ENCODE measurements at places on chromosomes 7 and 10.

- DNase-seq = no peak
Measured at GRCh38 chr10:131849591-131850382, 51.0 kb upstream of the PPP2R2D start.

DNA sequence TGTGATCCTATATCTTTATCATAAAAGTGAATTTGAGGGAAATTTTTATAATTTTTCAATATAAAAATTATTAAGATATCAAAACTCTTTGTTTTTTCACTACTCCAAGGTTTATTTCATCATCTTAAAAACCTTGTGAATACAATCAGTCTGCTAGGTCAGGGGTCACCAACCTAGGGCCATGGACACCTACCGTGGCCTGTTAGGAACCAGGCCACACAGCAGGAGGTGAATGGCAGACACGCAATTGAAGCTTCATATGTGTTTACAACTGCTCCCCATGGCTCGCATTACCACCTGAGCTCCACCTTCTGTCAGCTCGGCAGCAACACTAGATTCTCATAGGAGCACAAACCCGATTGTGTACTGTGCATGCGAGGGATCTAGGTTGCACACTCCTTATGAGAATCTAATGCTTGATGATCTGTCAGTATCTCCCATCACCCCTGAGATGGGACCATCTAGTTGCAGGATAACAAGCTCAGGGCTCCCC lies 271.2 kb upstream of the C7orf33 start:
- no peak for DNase-seq

GRCh38 chr10:93115661-93116383 lies 42.1 kb downstream of the CYP26A1 start:
- peak; percentile 23 for DNase-seq

GRCh38 chr10:60604342-60604741 lies 173.9 kb upstream of the CDK1 start:
- DNase-seq = no peak

DNA sequence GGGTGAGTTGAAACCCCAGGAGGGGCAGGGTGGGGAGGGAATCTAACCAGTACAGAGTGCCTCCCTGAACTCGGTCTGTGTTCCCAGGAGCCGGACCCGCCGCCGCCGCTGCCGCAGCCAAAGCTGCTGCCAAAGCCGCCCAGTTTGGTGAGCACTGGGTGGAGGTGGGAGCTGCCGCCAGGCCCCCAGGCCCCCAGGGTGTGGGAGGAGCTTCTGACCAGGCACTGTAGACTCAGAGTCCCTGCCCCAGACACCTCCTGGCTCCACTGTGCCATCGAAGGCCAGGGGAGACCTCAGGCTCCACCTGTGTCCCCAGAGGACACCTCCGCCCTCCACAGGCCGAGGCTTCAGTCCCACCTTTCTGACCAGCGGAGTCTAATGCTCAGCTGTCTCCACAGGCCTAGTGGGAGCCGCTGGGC lies 20.4 kb upstream of the LIMK1 start:
- no peak for DNase-seq

DNA sequence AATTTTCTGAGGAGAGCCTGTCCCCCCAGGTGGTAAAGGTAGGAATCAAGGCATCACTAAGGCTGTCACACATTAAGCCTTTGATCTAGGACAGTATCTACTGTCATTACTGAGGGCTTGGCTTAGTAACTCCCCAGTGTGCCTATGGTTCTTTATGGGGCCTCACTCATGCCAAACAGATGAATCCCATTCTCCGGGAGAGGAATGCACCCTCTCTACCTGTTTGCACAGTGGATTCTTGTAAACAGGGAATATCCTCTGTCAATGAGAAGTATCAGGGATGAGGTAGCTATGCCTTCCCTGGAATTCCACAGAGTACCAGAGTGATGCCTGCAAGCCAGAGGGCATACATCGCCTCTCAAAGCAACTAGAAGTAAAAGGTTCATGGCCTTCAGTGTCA lies 3.9 kb upstream of the CPN1 start:
- no peak for DNase-seq

DNA sequence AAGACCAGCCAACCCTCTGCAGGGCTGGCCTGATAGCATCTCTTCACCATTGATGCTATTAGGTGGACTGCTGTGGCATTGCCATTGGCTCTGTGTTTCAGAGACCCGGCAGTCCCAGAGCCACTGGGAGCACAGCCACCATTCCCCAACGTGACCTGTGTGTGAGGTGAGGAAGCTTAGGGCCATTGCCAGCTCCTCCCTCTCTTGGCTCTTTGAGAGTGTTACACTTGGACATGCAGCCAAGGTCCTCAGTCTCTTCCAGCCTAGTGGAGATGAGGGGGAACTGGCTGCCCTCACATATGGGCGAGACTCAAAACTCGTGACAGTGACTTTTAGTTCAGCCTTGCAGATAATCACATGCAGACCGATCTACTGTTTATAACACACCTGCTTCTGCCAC lies 39.3 kb upstream of the HMX3 start:
- DNase-seq = no peak

GRCh38 chr7:9029681-9030530 lies 596.5 kb downstream of the NXPH1 start:
- DNase-seq = no peak

Data from stimulated activated CD8-positive, alpha-beta memory T cell treated with anti-CD3 and anti-CD28 coated beads, Interleukin-15, amount 100 ng/mL, for 24 hours (primary cell).